ENCODE measurements at places on chromosomes 5 and 9. TPM values are rescaled to one million over a fixed set of nuclear protein-coding genes. Genes with fewer than 3 reads are reported as not detected.

DNA sequence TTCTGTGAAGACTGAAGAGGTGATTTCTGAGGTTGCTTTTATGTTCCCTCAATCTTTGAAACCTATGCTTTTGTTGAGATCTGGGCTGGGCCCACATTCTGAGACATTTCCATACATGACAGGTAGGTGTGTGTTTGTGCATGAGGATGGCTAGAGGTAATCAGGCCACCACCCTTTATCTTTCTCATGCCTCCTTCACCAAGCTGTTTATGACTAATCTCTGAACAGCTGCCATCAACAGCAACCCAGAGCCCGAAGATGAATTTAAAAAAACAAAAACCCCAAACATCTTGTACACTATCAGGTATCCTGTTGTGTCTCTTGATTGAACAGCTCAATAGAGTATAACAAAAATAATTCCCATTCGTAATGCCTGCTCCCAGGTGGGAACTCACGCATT lies 12.6 kb upstream of the C5orf46 start:
- no peak for DNase-seq
- H3K27me3 ChIP-seq: no peaks in the 10 kb centered on the region
- H3K4me1 ChIP-seq: no peaks in the 10 kb centered on the region
- no peak overlapping the region for H3K27ac ChIP-seq
- H3K36me3 ChIP-seq: no peaks in the 10 kb centered on the region

DNA sequence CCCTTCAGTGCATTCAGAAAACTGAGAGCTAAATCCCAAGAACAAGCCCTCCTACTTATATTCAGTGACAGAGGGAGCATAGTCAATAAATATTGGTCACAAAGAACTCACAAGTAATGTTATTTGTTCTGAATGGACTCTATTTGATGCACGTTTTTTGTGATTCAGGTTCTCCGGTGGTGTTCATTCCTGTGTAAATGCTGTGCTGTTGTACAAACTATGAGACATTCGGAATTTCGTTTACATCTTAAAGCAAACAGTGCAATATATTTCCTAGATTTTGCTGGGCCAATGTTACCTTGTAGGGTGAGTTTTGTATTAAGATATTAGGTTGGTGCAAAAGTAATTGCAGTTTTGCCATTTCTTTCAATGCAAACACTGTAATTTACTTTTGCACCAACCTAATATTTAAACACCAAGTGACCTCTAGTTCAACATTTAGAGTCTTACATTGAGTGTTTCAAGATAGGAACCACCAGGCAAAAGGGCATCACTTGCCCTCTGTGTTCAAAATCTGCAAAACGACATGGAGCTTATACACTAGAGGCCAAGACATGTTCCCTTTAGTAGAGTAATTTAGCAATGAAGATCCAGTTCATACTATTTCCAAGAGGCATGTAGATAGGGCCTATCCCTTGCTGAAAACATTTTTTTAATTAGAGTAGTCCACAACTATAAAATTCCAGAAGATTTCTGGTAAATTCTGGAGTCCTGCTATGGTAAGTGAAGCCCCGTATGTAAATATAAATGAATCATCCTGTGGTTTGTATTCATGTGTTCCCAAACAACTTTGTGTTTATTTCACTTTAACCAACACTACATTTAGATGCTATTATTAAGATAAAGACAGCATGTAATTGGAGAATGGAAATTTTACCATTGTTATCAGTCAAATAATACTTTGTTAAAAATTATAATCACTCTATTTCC lies 444.0 kb upstream of the PTGER4 start:
- H3K4me1 ChIP-seq: no peaks in the 10 kb centered on the region
- H3K4me3 ChIP-seq: no peak overlapping the region

DNA sequence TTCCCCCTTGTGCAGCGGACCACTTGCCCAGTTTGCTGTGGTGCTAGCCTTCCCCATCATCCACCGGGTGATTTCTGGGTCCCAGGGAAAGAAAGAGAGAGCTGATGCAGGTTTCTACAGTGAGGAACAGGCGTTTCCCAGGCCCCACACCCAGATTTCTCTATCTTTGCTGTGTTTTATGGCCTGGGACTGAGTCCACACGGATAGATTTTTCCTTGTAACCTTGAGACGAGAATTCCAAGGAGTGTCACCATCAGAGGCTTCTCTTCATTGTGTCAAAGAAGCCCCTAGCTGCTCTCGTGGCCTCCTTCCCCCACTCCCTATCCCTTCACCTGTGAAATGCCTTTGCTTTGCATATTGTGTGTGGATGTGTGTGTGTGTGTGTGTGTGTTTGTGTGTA lies 21.2 kb upstream of the FGFR4 start:
- no peaks in the 10 kb centered on the region for H3K36me3 ChIP-seq
- no peak for DNase-seq
- H3K4me1 ChIP-seq: no peaks in the 10 kb centered on the region

FGFR4 gene
- 3.3 TPM for total RNA-seq

NR6A1 gene
- 1.7 TPM for total RNA-seq

RIGI gene
- 9.3 TPM for total RNA-seq
